ENCODE measurements at places on chromosomes 5 and 9.

DNA sequence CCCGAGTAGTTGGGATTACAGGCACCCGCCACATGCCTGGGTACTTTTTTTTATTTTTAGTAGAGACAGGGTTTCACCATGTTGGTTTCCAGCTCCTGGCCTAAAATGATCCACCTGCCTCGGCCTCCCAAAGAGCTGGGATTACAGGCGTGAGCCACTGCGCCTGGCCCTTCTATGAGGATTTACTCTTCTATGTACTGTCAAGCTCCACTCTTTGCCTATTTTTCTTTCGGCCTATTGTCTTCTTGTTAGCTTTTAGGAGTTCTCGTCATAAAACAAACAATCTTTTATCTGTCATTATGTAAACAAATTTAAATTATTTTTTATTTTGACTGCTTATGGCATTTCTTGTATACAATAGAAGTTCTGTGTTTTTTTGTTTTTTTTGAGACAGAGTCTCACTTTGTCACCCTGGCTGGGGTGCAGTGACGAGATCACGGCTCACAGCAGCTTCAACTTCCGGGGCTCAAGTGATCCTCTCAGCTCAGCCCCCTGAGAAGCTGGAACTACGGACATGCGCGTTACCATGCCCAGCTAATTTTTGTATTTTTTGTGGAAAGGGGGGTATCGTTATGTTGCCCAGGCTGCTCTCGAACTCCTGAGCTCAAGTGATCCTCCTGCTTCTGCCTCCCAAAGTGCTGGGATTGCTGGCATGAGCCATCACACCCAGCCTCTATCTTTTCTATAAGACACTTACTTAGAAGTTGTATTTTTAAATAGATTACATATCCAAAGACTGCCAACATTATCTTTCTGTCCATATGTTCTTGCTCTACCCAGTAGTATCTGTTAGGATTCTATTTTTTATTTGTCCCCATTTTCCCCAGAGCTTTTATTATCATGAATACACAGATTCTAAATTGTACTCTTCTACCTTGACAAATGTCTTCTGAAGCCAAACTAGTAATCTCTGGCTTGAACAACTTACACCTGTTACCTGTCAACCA, 29.2 kb downstream of the CSNK1A1 start:
- DNase-seq = no peak

DNA sequence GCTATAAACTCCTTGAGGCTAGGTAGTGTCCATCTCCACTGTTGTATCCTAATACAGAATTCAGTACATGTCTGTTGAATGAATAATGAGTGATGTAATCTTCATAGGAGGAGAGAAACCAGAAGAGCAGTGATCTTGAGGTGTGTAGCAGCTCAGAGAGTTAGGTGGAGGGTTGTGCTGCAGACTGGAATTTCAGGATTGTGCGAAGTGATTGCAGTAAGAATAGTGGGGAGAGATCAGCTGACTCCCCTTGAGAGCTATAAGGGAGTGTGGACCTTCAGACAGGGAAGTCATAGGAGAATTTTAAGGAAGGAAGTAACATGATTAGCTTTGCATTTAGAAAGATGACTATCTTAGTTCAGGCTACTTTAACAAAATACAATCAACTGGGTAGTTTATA, 4.4 kb downstream of the SNX24 start:
- no peak for DNase-seq

GRCh38 chr9:110579034-110579861, at the start of gene SVEP1:
Gene SVEP1, minus strand, starts transcription at chr9:110579741. Its CDS starts 198 bp downstream, at chr9:110579543.
- no peak for DNase-seq

DNA sequence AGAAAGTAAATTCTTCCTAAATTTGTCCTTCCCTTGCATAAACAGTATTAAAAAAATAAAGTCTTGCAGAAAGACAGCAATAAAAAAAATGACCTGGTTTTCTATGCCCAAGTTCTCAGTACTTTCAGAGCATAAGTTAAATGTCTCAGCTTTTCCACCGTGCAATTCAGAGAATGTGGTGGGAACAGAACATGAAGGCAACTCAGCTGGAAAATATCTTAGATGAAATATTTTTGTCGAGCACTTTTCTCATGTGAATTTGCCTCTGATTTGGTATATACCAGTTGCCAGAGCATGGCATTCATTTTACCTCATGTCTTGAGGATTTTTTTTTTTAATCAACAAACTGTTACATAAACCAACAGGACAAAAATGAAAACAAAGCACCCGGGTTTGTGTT, 176.1 kb downstream of the CETN3 start:
- no peak for DNase-seq

DNA sequence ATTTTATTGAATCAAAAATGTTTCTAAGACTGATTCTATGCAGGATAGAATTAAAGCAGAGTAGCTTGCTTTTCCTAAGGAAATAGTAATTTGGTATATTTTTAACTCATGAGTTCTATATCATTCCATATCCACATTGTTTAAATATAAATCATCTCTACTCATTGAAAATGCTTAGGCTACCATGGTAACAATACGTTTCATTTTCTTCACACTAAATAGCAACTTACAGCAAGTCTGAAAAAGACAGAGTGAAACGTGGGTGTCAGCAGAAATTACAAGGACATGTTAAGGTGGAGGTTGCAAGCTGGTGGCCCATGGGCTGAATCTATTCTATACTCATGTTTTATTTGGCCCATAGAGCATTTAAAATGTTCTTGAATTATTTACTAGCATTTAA, 487.9 kb downstream of the ARHGEF28 start:
- DNase-seq = no peak

GRCh38 chr9:6460189-6460768, 47.3 kb downstream of the UHRF2 start:
- no peak for DNase-seq

DNA sequence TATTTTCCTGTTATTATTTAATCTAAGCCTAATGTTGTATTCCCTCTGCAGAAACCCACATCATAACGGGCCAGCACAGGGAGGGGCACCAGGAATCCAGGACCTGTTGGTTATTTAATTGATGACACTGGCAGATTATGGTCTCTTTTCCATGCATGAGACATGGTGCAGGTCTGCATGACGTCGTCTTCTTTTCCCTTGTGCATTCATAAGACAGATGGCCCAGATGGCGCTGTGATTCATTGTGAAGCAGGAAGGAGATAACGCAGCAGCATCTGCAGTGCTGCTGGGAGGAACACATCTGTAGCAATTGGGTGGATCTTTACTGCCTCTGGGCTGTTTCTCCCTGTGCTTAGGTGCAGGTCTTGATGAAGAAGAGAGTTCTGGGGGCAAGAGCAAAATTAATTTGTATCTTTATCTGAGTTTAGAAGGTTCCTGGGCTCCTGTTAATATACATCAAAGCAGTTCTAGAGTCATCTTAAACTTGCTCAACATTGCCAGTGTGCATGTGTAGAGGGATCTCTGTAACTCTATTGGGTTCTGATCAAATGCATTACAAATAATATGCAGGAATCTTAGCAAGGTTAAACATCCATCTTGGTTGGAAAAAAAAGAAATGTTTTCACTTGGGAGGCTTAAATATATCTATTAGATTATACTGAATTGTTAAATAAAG, 176.1 kb downstream of the PCSK1 start:
- no peak for DNase-seq

- DNase-seq = no peak
These were observed 17.4 kb upstream of the DENND1A start for GRCh38 chr9:123947326-123947725.

GRCh38 chr9:72485821-72486593, 35.4 kb upstream of the TMC1 start:
- DNase-seq = no peak

Measured in T-helper 17 cell (primary cell).